ENCODE measurements at places on chromosomes 4 and X.
A peak's percentile ranks its signal among the peaks of the same experiment; 100 is the strongest.

GRCh38 chr4:89382439-89382838 lies 74.8 kb upstream of the GPRIN3 start:
- no peak for DNase-seq

DNA sequence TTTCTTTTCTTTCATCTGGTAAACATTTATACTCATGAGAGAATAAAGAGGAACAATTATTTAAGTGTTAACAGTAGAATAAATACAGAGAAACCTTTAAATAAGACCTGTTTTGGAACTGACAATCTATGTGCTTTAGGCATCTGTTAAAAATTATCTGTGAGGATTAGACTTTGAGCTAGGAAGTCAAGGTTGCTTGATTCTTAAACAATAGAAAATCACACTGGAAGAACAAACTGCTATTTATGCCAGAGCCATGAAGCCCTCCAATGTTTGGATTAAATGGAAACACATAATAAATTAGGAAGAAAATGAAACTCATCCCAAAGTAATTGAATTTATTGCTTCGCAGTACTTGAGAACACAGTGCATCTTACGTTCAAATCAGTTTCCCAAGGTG lies 207.2 kb upstream of the NPY2R start:
- no peak for DNase-seq

- no peak for DNase-seq
These were observed 35.6 kb downstream of the MAP7D3 start for GRCh38 chrX:136215559-136215958.

- DNase-seq: no peak
These were observed 23.7 kb downstream of the DOK7 start for GRCh38 chr4:3486541-3487540.

DNA sequence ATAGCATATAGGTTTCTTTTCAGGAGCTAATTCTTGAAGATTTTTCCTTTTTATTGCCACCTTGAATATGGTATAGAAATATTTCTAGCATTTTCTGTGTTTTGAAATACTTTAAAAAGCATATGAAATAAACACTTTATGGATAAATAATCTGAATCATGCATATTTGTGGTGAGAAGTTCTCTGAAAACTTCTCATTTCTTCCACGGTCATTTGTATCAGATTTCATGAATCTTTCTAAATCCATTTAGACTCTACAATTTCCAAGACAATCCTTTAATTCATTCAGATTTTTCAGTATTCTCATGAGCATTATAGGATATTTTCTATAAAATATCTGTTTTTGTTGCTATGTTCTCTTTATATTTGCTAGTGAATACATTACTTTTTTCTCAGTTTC lies 16.2 kb upstream of the CA5B start:
- DNase-seq: no peak

GRCh38 chr4:183721207-183722081 lies 62.4 kb downstream of the TRAPPC11 start:
- DNase-seq: peak; percentile 89

GRCh38 chr4:7389719-7390118 lies 45.0 kb downstream of the PSAPL1 start:
- DNase-seq: no peak

DNA sequence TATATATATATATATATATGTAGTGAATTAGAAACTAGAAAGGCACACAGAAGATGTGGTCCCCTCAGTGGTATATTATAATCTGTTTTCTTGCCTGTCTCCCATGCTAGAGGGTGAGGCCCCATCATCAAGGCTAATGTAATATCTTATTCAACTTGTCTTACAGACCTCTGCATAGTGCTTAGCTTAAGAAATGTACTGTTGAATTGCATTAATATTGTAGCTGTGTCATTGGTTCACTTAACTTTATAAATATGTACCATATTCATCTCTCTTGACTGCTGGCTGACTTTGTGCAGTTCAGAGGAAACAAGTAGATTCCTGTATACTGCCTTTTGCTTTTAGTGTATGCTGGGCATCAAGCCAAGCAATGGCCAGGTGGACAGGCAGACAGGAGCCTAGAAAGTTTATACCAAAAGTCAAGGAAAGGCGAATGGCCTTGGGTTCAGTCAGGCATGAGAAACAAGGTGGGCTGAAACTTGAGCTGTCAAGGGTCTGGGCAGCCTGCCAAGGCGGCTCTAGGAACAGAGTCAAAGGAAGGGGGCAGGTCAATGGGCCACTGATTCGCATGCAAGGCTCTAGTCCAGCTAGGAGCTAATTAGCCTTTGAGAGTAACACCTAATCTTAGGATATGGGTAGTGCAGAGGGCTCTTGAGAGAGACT lies 78.8 kb upstream of the LEF1 start:
- no peak for DNase-seq

- no peak for DNase-seq
These were observed 107.1 kb upstream of the SORBS2 start for GRCh38 chr4:185919107-185919506.

DNA sequence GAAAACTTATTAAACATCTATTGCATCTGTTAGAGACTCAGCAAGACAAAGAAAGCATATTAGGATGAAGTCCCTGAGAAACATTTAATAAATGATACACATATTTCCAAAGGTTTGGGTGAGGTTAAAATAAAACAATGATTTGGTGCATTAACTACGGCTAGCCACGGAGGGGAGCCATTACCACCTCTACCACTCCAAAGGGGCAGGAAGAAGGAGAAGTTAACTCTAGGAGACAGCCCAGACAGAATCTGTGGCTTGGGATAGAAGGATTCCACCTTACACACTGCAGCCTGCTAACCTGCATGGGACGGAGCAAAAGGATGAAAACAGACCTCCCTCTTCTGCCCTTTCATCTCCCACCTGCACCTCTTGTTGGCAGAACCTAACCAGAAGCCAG lies 189.1 kb upstream of the C1QTNF7 start:
- no peak for DNase-seq

DNA sequence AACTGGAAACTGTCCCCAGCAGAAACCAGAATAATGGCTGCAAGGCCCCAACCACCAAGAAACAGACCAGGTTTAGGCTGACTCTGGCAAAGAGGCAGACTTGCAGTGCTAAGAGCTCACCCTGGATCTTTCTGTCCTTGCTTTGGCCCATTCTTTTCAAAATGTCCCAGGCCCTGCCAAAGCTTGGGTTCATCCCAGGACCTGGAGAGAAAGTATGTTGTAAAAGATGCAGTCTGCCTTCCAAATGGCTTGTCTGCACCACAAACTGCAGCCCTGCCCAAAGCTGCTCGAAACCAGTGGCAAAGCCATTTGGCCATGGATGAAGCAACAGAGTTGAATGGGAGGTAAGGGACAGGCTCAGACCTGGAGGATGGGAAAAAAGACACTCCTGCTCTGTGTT lies 38.0 kb upstream of the LNX1 start:
- no peak for DNase-seq

DNA sequence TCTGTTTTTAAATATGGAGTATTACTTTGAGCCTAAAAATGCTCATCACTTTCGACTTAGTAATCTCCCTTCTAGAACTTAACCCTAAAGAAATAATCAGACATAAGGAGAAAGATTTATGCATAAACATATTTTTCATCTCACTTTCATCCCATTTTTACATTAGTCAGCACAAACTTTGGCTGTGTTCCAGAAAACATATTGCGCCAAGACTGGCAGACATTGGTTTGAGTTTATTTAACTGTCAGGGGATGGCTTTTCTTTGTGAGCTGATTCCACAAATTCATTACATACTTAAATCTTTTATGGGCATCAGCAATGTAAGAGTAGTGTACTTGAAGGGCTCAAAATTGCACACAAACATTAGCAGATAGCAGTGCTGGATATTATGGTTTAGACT lies 23.7 kb downstream of the MAOA start:
- no peak for DNase-seq

DNA sequence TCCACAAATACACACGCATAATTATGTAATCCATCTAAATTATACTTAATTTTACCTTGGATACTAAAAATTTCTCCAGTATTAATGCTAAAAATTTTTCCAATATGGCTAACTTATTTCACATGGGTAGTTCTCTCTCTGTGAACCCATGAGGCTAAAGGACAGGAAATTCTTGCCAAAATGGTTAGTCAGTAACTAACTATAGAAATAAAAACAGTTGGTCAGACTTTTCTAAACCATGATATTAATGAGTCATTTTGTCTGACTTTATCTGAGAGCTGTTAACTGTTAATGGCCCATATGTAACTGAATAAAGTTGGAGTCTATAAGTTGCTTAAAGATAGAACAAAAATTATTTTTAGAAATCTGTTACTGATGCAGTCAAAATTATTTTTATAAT lies 549.4 kb downstream of the TLL1 start:
- no peak for DNase-seq

- DNase-seq: no peak
These were observed 1668.6 kb upstream of the AGA start for GRCh38 chr4:179110816-179111215.

DNA sequence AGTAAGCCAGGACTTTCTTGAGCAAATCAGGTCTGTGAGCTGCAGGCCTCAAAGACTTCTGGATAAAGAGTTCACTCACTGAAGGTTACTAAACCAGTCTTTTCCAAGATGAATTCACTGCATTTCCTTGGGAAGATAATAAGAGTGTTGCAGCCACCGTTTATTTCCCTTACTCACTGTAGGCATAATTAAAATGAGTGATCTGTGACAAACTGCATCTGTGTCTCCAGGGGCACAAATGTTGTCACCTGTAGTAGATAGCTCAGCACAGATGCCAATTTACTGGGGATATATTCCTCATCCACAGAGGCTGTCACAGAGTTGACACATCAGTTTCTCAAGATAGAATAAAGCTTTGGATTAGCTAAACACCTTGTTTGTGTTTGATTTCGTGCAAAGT lies 580.2 kb downstream of the SPRY1 start:
- DNase-seq: no peak

- DNase-seq: no peak
These were observed 330.0 kb downstream of the TLL1 start for GRCh38 chr4:166202991-166203390.

GRCh38 chr4:81470456-81471297 lies 1.0 kb downstream of the RASGEF1B start:
- DNase-seq: peak; percentile 68

DNA sequence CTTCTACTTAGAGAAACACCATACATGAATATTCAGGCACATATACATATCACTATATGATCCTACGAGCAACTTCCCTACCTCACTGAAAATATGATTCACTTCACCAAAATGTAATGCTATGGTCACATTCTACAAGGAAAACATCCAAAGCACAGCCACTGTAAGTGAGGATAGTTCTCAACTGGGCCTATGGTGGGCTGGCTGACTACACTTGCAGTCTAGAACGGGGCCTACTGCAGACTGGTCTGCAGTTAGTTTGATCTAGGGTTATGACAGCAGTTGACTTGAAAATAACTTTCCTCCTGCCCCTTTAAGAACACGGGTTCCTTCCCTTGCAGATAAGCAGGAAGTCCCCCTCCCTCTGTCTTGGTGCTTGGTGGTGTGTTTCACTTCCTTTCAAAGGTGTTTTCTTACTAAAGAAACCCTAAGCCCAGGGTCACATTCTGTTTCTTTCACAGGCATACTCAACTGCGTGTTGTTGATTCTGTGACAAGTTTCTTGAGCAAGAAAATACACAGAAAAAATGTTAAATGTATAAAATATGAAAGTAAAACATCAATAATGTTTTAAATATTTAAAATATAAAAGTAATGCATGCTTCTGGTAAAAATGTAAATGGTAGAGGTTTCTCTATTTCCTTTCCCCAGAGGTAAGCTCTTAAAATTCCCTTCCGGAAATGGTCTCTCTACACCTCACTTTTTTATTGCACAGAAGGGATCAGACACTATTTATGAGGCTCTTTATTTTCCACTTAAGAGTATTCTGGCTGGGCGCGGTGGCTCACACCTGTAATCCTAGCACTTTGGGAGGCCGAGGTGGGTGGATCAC lies 18.0 kb upstream of the TMSB4X start:
- peak; percentile 50 for DNase-seq

- DNase-seq: no peak
These were observed 48.9 kb upstream of the TEX13A start for GRCh38 chrX:105269386-105269785.

- no peak for DNase-seq
These were observed 23.8 kb upstream of the TBC1D1 start for GRCh38 chr4:37867102-37867501.

- no peak for DNase-seq
These were observed 284.8 kb downstream of the UNC5C start for GRCh38 chr4:95263960-95264359.

- peak; percentile 62 for DNase-seq
These were observed 47.8 kb upstream of the SETD7 start for GRCh38 chr4:139603576-139604410.

DNA sequence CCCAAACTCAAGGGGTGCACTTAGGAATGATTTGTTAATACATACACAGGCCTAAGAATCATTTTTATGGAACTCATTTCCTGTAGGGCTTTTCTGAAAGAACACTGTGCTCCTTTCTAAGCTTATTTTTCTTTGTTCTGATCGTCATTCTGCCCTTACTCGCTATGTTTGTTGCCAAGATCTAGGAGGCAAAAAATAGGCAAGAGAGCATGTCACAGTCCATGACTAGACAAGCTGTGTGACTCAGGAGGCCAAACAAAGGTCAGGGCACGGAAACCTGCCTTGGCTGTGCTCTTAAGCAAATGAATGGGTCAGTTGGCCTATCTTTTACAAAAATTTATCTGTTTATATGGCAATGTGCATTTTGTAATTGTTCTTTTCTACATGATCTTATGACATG lies 42.5 kb upstream of the C1GALT1C1 start:
- no peak for DNase-seq

DNA sequence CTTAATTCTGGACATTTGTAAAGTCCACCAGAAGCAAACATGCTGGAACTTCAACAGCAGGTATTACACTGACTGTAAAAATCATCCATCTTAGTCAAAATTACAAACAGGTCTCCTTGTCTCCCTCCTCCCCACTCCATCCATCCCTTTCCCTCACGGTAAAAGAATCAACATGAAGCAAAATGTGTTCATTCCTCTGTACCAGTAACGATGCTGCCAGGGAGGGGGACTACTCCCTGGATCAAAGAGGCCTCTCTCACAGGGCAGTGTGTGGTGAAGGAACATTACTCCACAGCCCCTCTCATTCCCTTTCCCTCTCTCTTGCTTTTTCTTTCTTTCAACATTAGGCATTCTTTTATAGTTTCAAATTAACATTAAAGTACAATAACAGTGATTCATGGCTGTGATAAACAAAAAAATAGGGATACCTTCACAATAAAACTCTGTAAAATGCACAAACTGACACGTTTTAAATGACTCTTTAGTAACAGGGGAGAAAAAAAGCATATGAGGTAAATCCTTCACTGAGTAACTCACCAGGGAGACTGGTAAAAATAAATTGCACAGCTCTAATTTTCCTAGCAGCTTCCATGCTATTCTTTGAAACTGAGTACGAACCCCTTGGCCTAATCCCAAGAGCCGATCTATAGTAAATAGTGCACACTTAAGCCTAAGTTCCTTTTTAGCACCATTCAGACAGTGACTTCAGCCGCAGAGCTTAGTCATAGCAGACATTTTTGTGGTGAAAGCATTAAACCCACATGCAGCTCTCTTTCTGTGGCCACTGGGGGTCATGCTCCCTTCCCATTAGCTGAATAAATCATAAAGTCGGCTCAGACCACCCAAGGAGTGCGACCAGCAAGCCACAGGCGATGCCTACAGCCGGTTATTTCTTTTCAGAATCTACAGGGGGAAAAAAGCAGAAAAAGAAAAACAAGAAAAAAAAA lies 215.6 kb upstream of the GYPA start:
- peak; percentile 23 for DNase-seq

Measured in colonic mucosa (tissue), 4 donors.